Fibroblast of the aortic adventitia (primary cell): ENCODE measurements at places on chromosomes 1 and 21. TPM values are rescaled to one million over a fixed set of nuclear protein-coding genes. Genes with fewer than 3 reads are reported as not detected.

Gene TRIM63
- 0.09 and 1.5 TPM in 2 replicates for total RNA-seq

Gene CYP2J2
- total RNA-seq: 0.09 TPM in 1 of 2 replicates, not detected in the other

Gene FMO2
- 0.45 and 7.4 TPM in 2 replicates for total RNA-seq

Gene CFAP107
- not detected in 2 replicates for total RNA-seq

Gene AGT
- 1.1 and 8.4 TPM in 2 replicates for total RNA-seq

Gene CROCC
- 8.9 and 68.8 TPM in 2 replicates for total RNA-seq

Gene FTCD
- total RNA-seq: 0.25 and 0.27 TPM in 2 replicates

Gene CELA3B
- not detected in 2 replicates for total RNA-seq

Gene S100A5
- 0.99 TPM in 1 of 2 replicates, not detected in the other for total RNA-seq

Gene OR2T35
- total RNA-seq: not detected in 2 replicates

Gene SPRR4
- total RNA-seq: not detected in 2 replicates

Gene SRP9
- 117 and 330 TPM in 2 replicates for total RNA-seq

Gene PLA2G5
- total RNA-seq: 0.36 and 1.1 TPM in 2 replicates

Gene PTGER3
- total RNA-seq: 1.5 and 11.7 TPM in 2 replicates

Gene CFHR4
- total RNA-seq: under 0.01 TPM in 1 of 2 replicates, not detected in the other

Gene NUF2
- 1.2 and 25.8 TPM in 2 replicates for total RNA-seq

Gene DEPDC1
- 1.6 and 36.1 TPM in 2 replicates for total RNA-seq

Gene DNAJC28
- 2.7 and 3.7 TPM in 2 replicates for total RNA-seq

Gene AMY1B
- not detected in 2 replicates for total RNA-seq

Gene USH2A
- total RNA-seq: under 0.01 TPM in 1 of 2 replicates, not detected in the other

Gene MX2
- 3.8 and 4.2 TPM in 2 replicates for total RNA-seq

Gene LEMD1
- total RNA-seq: 0.36 TPM in 1 of 2 replicates, not detected in the other

Gene TIPRL
- 30.7 and 41.7 TPM in 2 replicates for total RNA-seq

Gene ZNF697
- total RNA-seq: 4.4 and 7.3 TPM in 2 replicates

Gene INAVA
- not detected in 2 replicates for total RNA-seq

Gene SAMD13
- total RNA-seq: 1.4 and 3.1 TPM in 2 replicates

Gene NEXN
- 17.6 and 66.4 TPM in 2 replicates for total RNA-seq

Gene OLFML2B
- total RNA-seq: 12.0 and 14.5 TPM in 2 replicates

Gene BLACAT1
- 0.09 TPM in 1 of 2 replicates, not detected in the other for total RNA-seq

Gene LDLRAP1
- total RNA-seq: 5.3 and 12.4 TPM in 2 replicates

Gene SYCP1
- not detected in 2 replicates for total RNA-seq

Gene SPSB1
- 18.2 and 37.6 TPM in 2 replicates for total RNA-seq

Gene SLC35F3
- not detected in 2 replicates for total RNA-seq

Gene AKIRIN1
- total RNA-seq: 32.8 and 33.6 TPM in 2 replicates

Gene VSIG8
- not detected in 2 replicates for total RNA-seq

Gene CNR2
- under 0.01 TPM in 1 of 2 replicates, not detected in the other for total RNA-seq

Gene UBASH3A
- total RNA-seq: not detected in 2 replicates
